Activated CD8-positive, alpha-beta memory T cell treated with anti-CD3 and anti-CD28 coated beads, Interleukin-2, amount 50 U/mL, for 48 hours (primary cell): ENCODE measurements at places on chromosomes 11 and 22.

DNA sequence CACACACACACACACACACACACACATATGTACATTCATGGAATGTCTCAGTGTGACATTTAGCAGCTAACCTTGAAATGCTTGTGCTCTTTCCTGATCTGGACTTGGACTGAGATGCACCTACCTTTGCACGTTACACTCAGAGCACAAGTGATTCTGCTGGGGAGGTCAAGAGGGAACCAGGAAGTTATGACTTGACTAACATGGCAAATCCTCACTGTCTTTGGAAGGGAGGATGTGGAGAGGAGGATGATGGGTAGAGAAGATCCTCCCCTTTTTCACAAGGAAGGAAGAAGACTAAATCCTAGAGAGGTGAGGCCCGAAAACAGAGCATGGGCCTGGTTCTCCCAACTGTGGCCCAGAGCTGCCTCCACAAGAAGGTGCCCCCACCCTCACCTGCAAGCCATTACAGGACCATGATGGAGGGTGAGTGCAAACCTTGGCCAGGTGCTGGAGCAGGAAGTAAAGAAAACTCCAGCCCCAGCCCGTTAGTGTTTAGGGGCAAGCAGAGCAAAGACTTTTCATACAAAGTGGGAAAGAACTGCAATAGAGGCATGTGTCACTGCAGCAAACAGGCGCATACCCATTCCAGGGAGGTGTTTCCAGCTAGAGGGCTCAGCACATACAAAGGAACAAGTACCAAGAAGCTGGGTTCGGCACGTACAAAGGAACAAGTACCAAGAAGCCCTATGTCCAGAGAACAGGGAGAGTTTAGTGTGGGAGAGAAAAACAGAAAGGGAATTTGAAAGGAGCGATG is 26.4 kb downstream of the SCN4B start:
- DNase-seq: no peak

DNA sequence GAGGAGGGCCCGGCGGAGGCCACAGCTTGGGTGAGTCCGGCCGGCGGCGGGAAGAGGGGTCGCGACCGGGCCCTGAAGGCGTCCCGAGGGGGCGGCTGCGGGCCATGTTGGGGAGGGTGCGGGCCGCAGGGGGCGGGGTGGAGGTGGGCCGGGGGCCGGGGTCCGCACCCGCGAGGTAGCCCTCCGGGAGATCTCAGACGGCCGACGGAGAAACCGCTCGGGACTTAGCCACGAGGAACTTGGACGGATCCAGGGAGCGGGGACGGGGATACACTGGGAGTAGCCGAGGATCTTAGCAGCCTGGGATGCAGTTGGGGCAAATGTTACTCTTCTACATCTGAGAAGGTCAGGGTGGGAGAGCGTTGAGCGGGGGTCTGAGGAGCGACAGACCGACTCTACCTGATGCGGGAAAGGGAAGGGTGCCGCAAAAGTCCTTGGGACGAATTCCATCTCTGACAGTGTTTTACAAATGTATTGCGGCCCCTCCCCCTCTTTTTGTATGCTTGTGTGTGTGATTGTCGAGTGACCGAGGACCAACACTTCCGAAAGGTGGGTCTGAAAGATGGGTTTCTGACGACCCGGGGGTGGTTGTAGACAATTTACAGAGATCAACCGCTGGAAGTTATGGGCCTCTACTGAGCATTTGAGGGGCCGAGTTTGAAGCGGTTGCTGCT is 658 bp downstream of the STIP1 start:
- DNase-seq: peak; percentile 72

DNA sequence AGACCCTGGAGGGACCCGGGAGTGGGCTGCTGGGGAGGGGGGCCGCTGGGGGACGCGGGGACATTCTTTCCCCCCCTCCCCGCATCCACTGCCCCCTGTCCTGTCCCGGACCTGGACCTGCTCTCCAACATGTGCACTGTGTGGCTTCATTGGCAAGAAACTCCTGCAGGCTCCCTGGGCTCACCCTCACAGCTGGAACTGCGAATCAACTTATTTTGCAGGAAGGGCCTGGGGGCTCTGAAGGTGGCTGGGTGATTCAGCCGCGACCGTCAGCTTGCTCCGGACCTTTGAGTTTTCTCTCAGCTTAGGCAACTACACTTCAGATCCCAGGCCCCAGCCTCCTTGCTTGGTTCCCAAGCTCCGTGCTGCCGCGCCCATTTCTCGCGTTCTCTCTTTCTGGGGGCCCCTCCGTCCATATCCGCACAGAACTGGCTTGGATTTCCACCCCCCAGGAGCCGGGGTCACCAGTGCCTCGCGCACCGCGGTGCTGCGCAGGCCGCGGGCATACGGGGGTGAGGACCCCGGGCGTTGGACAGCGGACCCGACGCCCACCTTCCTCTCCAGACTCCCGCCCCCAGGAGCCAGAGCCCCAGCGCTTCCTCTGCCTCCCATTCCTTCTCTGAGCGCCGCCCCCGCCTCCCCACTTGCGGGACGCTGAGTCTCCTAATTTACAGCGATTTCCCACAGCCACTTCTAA is 471 bp upstream of the AHNAK start:
- no peak for DNase-seq

GRCh38 chr22:31269892-31270579 is 22.3 kb downstream of the PIK3IP1 start:
- DNase-seq: no peak

DNA sequence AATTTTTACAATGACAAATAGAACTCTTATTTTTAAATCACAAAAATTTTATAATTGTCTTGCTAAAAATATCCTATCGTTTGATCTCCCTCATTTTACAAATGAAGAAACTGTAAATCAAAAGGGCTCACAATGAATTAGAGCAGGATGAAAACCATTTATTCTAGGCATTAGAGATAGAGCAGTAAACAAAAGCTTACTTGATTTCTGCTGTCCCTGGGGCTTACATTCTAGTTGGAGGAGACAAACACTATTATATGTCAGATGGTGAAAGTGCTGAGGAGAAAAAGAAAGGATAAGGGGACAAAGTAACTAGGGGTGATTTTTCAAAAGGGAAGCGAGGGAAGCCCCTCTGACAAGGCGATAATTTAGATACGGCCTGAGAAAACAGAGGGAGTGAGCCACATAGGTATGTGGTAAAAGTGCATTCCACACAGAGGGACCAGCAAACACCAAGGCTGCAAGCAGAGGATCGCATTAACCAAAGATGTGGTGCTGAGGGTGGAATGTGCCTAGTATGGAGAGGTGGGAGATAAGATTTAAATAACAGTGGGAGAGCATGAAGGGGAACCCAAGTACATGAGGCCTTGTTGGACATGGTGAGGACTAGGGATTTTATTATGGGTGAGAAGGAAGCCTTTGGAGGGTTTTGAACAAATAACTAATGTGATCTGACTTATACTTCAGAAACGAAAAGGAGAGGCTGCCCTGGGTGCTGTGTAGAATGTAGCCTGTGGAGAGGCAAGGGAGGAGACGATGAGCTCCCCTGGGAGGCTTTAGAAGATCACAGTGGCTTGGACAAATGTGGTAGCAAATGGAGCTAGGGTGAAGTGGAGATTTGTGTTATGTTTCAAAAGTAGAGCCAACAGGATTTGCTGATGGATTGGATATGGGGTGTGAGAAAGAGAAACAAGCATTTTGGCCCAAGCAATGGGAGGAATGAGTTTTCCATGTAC is 62.1 kb downstream of the PDHX start:
- DNase-seq: no peak

DNA sequence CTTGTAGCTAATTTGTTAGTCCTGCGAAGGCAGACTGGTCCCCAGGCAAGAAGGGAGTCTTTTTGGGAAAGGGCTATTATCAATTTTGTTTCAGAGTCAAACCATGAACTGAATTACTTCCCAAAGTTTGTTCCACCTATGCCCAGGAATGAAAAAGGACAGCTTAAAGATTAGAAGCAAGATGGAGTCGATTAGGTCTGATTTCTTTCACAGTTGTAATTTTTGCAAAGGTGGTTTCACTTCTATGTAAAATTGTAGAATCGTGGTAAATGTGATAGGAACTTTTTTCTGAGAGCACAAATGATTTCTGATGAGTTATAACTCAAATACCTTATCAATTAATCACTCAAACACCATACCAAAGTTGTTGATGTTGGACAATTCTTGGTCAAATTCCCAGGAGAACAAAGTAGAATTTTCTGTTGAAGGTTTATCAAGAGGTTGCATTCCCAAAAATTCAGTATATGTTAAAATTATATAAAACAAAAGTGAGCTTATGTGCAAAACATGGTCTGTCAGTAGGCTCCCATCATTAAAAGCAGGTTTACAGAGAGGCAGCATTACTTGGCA is 2.9 kb upstream of the CTSC start:
- DNase-seq: no peak

GRCh38 chr11:42770444-42771065 is 541.2 kb upstream of the API5 start:
- no peak for DNase-seq

GRCh38 chr11:90512846-90513245 is 290.0 kb upstream of the CHORDC1 start:
- no peak for DNase-seq

DNA sequence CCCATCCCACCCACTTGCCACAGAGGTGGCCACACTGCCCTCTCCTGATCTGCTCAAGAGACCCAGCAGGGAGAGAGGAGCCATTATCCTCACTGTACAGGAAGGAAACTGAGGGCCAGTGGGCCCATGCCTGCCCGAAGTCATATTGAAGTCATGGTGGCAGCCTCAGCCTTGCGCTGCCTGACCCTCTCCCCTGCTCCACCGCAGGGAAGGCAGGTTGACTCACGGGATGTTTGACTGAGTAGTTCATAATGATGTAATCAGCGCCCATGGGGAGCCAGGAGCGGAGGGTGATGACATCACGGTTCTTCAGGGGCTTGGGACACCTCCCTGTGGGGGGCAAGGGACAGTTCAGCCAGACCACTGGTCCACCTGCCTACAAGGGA is 6.1 kb upstream of the ARAP1 start:
- DNase-seq: no peak

DNA sequence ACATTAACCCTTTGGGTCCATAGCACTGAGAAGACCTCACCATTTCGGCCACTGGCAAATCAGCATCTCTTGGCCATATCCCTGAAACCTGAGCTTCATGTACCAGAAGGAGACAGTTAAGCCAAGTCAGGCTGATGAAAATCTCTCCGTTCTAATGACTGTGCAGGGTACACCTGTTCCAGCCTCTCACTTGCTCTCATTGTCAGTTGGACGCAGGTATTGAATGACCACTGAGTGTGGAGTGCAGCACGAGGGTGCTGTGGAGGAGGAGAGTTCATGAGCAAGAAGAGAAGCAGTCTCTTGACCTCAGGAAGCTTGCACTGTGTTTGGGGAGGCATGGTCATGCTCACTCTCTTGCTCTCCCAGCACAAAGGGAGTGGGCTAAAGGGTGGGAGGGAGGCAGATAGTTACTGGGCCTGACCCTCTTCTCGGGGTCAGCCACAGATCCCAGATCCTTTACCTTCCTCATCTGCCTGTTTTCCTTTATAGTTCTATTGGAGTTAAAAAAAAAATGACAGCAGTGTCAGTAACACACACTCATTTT is 65.2 kb downstream of the ZBTB16 start:
- no peak for DNase-seq

DNA sequence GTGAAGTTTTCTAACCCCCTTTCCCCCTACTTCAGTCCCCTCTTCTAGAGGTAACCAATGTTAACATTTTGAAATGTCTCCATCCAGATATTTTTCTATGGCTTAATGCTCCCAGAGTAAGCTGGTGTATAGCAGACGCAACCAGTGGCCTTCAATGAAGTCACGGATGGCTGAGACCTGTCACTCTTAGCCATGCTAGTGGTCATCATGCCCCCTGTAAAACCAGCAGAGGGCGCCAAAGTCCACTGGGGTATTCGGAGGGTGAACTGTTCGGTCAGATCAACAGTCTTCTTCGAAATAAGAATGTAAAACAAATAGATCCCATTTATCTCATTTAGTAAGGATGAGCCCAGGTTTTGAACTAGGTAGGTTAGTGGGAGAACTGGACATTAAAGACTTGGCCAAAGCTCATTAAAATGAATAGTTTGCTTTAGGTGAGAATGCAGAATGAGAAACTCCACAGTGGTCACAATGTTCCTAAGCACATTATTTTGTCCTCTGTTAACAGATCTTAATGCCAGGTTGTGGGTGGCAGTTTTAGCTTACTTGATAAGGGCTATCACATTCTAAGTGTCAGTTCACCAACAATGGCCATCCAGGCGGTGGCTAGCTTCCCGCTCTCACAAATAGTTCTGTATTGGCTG is 8.6 kb upstream of the MMP8 start:
- DNase-seq: peak; percentile 84

DNA sequence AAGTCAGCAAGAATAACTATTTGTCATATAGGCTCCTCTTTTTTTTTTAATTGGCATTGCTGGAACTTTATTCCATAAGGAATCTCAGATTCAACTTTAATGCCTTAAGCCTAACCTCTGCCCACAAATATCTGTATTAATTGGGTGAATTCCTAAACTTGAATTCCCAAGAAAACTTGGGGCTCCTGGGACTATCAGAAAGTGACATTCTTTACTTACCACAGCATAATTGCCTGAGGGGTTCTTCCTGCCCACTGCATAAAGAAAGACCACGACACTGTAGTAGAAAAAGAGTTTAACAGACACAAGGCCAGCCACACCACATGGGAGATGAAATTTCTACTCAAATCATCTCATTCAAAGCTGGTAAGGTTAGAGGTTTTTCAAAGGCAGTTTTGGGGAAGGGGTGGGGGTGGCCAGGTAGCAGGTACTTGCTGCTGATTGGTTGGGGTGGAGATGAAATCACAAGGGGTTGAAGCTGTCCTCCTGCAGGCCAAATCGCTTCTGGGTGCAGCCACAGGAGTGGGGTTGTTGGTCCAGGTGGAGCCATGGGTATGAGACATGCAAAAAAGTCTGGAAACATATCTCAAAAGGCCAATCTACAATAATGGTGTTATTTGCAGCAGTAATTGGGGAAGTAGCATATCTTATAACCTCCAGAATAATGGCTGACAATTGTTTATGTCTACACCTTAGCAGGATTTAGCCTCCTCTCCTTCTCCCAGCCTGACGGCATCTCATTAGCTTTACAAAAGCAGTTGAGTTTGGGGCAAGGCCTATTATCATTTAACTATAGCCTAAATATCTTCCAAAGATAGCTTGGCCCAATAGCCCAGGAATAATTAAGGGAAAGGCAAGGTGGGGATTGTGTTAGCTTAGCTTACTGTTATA is 4.8 kb upstream of the NLRP10 start:
- DNase-seq: no peak

DNA sequence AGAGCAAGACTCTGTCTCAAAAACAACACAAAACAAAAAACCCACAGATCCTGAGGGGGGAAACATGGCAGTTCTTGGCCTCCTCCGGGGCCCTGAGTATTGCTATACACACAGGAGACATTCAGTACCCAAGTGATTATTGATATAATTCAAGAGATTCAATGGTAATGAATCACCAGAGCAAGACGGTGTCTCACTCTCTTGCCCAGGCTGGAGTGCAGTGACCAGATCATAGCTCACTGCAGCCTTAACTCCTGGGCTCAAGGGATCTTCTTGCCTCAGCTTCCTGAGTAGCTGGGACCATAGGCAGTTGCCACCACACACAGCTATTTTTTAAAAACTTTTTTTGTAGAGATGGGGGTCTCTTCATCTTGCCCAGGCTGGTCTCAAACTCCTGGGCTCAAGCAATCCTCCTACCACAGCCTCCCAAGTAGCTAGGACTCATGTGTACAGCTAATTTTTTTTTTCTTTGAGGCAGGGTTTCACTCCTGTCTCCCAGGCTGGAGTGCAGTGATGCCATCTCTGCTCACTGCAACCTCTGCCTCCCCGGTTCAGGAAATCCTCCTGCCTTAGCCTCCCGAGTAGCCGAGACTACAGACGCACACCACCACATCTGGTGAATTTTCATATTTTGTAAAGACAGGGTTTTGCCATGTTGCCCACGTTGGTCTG is 21.8 kb upstream of the PIK3C2A start:
- DNase-seq: no peak
